NCI-H2171 (cell line): ENCODE measurements at places on chromosomes 2 and 18.

DNA sequence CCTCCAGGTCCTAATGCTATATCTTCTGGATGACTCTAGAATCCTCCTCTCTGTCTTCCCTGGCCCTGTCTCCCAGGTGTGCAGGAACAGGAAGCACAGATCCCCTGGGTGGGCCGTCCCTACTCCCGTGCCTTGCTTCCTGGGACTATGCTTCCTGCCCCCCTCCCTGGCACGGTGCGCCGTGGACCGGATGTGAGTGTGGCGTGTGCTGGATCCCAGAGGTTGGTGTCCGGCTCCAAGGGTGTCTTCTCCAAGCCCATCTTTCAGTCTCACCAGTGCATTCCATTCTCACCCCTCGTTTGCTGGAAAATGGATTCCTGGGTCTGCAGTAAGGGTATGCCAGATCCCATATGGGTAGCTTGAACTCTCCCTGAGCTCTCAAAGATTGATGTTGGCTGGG, 144.4 kb upstream of the TWIST2 start:
- DNase-seq, result no peak

DNA sequence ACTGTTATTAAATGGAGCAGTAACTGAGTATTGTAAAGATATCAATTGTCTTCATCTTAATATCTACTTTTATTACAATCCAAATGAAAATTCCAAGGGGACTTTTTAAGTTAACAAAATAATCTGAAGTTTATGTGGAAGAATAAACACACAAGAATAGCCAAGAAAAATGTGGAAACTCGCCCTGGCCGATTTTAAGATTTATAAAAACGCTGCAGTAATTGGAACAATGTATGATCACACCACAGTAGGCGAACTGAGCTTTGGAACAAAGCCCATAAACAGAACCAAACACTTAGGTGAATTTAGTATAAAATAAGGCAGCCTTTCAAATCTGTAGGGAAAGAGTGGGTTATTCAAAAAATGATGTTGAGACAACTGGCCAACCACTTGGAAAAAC, 96.3 kb downstream of the ANTXR1 start:
- DNase-seq, result no peak

DNA sequence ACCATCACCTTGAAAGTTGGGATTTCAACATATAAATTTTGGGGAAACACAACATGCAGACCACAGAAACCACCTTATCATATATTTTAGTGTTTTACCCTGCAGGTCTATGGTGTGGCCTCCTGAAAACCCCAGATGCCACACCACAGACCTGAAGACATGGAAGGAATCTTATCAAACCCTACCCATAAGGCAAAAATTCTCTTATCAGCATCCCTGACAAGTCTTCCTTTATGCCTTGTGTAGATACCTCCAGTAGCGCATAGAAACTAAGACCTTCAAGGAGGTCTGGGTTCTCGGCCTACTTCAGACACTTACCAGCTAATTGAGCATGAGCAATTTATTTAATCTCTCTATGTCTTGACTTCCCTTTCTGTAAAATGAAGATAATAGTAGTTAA, 59.1 kb upstream of the SLC14A2 start:
- DNase-seq, result no peak

- no peak for DNase-seq
Measured at GRCh38 chr2:147549054-147549453, 295.8 kb upstream of the ACVR2A start.

- no peak for DNase-seq
Measured at GRCh38 chr2:214492608-214493007, 81.8 kb downstream of the VWC2L start.

- DNase-seq, result no peak
Measured at GRCh38 chr2:15334644-15335326, 226.3 kb downstream of the NBAS start.

DNA sequence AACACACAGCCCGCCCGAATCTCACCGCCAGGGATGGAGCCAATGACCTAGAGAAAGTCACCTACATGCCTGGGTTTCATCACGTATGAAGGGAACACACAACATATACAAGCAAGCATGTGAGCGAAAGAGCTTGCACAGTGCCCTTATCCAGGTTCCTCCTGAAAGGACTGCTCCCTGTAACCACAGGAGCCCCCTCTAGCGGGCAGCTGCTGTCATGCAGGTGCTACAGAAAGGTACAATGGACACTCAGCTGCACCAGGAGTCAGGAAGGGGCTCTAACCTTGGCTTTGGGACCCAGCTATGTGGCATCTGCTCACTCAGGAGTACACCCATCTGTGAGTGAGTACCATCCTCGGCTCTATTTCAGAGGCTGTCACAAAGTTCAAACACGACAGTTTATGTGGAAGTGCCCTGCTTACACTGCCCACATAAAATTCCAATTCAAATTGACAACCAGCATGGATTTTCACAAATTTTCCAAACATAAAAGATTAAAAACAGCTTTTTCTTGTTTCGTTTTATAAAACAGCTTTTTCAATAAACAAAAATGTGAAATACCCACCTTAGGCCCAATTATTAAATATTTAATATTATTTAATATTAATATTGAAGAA, 3.5 kb downstream of the NDUFA10 start:
- DNase-seq, result peak; percentile 11

- no peak for DNase-seq
Measured at GRCh38 chr2:20593072-20594034, 57.5 kb downstream of the HS1BP3 start.

DNA sequence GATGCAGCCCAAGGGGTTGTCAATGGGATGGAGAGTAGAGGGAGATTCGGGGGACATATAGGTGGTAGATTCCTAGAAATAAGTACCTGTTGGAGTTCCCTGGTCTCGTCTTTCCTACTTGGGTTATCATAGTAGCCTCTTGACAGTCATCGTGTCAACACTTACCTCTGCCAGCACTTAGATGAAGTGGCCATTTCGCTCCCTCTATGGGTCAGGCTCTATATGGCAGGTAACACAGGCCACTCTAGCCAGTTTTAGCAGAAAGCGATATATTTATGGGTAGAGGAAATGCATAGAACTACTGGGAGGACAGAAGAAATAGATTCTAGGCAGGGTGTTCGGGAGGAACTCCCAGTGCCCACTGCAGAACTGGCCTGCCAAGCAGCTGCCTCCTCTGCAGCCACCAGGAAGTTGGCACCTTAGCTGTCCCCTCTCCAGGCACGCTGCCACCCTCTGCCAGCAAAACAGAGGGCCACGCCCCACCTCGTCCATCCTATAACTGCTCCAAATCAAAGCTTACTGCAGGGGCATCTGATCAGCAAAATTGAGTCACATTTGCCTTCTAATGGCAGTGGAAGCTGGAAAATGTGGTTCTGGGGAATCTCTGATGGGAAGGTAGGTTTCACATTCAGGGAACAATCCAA, 181.3 kb downstream of the INSIG2 start:
- DNase-seq, result no peak
